ENCODE measurements at places on chromosomes 12 and 14.
A peak's percentile ranks its signal among the peaks of the same experiment; 100 is the strongest.

GRCh38 chr14:50739186-50739585 is 71.1 kb upstream of the SAV1 start:
- no peak for DNase-seq

DNA sequence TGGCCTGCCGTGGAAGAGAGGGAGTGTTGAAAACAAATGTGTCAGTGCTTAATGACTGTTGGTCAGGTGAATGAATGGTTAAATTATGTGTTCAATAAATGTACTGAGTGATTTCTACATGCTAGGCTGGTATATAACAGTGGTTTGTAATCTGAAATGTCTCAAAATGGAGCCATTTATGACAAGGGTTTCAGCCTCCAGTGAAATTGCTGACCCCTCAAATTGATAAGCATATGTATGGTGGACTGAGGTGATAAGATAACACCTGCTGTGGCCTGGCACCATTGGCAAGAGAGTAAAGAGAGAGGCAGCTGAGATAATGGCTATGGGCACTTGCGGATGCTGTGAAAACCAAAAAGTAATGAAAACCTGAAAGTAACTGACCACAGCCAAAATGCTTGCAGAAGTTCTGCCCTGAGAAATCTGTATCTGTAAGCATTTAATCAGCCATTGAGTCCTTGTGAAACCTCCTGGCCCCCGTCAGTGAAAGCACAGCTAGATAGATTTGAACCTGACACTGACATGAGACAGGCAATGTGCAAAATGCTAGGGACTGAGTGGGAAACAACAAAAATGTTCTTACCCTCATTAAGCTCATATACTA is 1.4 kb upstream of the BCAT1 start:
- DNase-seq, result no peak

GRCh38 chr14:75625034-75625433 is 35.6 kb downstream of the ERG28 start:
- no peak for DNase-seq

DNA sequence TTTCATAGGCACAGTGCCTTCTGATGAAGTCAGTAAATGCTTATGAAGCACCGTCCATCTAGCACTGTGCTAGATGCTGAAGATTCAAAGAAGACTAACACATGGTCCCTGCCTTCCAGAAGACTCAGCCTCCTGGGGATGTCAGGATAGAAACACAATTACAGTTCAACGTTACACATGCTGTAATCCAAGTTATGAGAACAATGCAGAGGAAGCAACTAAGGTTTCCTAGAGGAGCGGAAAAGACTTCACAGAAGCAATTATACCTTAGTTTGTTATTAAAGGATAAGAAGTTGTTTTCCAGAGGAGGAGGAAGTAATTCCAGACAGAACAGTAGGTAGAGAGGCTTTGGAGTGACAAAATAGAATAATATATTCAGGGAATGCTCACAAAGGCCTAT is 66.9 kb upstream of the FGD4 start:
- no peak for DNase-seq

GRCh38 chr12:132439333-132439904 is 50.5 kb upstream of the FBRSL1 start:
- no peak for DNase-seq

DNA sequence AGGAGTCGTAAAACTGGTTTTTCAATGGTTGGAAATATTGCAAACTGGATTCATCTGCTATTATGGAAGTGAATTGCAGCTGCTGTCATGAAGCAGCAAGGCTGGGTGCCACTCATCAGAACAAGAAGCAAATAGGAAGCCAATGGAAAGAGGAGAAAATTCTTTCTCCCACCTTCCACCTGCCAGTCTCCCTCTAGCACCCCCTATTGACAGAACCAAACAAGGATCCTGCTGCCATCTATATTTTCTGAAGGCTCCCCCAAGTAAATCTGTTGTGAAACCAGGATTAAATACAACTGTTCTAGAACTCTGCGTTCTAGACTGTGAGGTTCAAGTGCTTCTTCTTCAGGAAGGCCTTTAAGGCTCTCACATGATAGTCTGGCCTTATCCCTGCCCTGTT is 286.6 kb downstream of the AACS start:
- no peak for DNase-seq

DNA sequence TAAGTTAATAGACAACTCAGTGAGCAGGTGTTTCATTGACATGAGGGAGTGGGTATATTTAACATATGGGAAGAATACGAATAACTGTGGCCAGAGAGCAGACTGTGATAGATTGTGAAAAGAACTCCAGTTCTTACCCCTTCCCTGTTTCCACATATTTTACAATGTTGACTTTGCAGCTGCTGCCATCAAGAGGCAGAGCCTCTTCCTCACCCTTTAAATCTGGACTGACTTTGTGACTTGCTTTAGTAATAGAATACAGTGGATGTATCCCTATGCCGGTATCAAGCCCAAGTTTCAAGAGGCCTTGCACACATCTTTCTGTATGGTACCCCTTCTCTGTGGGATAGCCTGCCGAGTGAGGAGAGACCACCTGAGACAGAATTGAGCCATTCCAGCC is 356.7 kb downstream of the ETNK1 start:
- DNase-seq, result no peak

- DNase-seq, result no peak
Observed at GRCh38 chr12:2363836-2364609, 311.2 kb downstream of the CACNA1C start.

- DNase-seq, result no peak
Observed at GRCh38 chr14:89603938-89604480, 187.0 kb upstream of the FOXN3 start.

- DNase-seq, result no peak
Observed at GRCh38 chr14:45083617-45083975, 320 bp upstream of the PRPF39 start.

DNA sequence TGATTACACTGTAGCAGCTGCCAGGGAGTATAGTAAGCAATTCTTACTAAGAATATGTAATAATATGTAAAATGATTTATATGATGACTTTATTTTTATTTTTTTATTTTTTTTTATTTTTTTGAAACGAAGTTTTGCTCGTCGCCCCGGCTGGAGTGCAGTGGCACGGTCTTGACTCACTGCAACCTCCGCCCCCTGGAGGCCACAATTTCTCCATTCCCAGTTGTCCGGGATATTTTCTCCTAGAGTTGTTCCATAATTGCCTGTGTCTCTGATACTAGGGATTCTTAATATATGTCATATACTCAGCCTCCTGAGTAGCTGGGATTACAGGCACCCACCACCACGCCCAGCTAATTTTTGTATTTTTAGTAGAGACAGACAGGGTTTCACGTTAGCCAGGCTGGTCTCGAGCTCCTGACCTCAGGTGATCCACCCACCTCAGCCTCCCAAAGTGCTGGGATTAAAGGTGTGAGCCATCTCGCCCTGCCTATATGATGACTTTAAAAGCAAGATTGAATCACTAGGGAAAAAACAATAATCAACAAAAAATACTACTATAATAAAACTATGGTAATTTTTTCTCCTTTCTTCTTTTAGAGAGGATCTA is 12.2 kb upstream of the ITPR2 start:
- peak; percentile 68 for DNase-seq

GRCh38 chr14:76352639-76353281 is 23.2 kb upstream of the ESRRB start:
- peak; percentile 95 for DNase-seq

GRCh38 chr12:86249851-86250250 is 6.3 kb downstream of the MGAT4C start:
- no peak for DNase-seq

GRCh38 chr14:26200687-26201086 is 397.1 kb downstream of the NOVA1 start:
- no peak for DNase-seq

GRCh38 chr12:43544703-43545102 is 7.3 kb downstream of the ADAMTS20 start:
- no peak for DNase-seq

DNA sequence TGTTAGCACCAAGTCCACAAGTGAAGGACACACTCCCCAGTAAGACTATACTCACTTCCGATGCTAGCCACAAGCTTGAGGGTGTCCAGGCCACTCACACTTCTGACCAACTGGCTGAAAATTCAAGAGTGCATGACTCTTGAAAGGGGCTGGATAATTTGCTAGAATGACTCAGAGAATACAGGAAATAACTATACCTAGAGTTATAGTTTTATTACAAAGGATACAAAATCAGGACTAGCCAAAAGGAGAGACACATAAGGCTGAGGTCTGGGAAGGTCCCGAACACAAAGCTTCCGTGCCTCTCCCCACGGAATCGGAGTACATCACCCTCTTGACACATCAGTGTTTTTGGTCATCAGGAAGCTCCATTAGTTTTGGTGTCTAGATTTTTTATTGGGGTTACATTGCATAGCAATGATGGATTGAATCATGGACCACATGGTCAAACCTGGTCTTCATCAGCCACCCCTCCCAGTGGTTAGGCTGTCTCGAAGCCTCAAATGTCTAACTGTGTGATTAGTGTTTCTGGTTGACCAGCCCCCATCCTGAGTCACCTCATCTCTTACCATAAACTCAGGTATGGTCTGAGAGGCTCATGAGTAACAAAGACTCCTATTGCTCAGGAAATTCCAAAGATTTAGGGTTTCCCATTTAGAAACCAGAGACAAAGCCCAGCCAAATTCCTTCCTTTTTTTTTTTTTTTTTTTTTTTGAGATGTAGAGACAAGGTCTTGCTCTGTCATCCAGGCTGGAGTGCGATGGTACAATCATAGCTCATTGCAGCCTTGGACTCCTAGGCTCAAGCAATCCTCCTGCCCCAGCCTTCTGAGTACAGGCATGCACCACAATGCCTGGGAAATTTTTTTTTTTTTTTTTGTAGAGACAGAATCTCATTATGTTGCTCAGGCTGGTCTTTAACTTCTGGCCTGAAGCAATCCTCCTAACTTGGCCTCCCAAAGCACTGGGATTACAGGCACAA is 472.0 kb upstream of the TBX3 start:
- DNase-seq, result no peak

GRCh38 chr12:124592481-124593160 is 25.2 kb upstream of the NCOR2 start:
- no peak for DNase-seq
